CD4-positive, CD25-positive, alpha-beta regulatory T cell (primary cell): ENCODE measurements at places on chromosomes 1 and 21. TPM values are rescaled to one million over a fixed set of nuclear protein-coding genes. Genes with fewer than 3 reads are reported as not detected.

The CRNN gene
- not detected for total RNA-seq

The ATF6 gene
- total RNA-seq = 17.8 TPM

The TAF5L gene
- total RNA-seq = 33.6 TPM

The ZYG11A gene
- total RNA-seq = 0.20 TPM

The OLIG2 gene
- total RNA-seq = not detected

The BARHL2 gene
- not detected for total RNA-seq

The AIM2 gene
- total RNA-seq = 6.2 TPM

- H3K4me1 ChIP-seq = no peaks in the 10 kb centered on the region
- no peak overlapping the region for H3K27ac ChIP-seq
- DNase-seq = no peak
- no peaks in the 10 kb centered on the region for H3K36me3 ChIP-seq
- H3K4me3 ChIP-seq = no peak overlapping the region
- peaks cover 5% of the 10 kb centered on the region for H3K27me3 ChIP-seq
These were observed 10.1 kb downstream of the SELE start for GRCh38 chr1:169723763-169724162.

DNA sequence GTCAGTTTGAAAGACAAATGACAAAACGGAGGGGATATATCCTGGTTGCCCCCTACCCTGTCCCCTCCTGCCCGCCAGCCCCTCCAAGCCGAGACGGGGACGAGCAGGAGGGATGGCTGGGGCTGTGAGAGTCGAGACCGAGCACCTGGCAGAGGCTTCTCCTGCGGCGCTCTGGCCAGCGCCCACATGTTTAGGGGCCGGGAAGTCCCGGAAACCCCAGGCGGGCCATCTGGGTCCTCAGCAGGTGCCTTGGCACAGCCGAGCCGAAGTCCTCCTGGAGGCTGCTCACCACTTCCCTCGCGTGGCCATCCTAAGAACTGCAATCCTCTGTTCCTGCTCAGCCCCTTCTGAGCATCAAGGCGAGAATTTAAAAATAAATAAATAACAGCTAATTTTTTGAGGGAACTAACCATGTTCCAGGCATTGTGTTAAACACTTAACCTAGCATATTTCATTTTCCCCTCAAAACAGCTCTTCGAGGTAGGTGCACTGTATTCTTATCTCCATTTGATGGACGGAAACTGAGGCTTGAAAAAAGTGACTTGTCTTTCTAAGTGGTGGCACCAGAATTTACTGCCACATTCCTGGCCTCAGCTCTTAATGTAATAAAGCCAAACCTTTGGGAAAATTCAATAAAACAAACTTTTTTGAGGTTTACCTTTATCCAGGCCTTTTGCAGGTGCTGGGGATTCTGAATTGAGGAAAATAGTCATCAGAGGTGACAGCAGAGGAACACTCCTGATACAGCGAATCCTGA is 3.5 kb upstream of the RIMS3 start:
- peaks cover 19% of the 10 kb centered on the region for H3K4me1 ChIP-seq
- DNase-seq = peak; percentile 83
- H3K36me3 ChIP-seq = no peaks in the 10 kb centered on the region
- H3K27me3 ChIP-seq = no peaks in the 10 kb centered on the region

GRCh38 chr1:108053270-108054013 is 88.5 kb upstream of the VAV3 start:
- no peaks in the 10 kb centered on the region for H3K27me3 ChIP-seq
- H3K4me1 ChIP-seq = peaks cover 14% of the 10 kb centered on the region
- H3K36me3 ChIP-seq = no peaks in the 10 kb centered on the region
- H3K4me3 ChIP-seq = no peak overlapping the region
- H3K27ac ChIP-seq = no peak overlapping the region

DNA sequence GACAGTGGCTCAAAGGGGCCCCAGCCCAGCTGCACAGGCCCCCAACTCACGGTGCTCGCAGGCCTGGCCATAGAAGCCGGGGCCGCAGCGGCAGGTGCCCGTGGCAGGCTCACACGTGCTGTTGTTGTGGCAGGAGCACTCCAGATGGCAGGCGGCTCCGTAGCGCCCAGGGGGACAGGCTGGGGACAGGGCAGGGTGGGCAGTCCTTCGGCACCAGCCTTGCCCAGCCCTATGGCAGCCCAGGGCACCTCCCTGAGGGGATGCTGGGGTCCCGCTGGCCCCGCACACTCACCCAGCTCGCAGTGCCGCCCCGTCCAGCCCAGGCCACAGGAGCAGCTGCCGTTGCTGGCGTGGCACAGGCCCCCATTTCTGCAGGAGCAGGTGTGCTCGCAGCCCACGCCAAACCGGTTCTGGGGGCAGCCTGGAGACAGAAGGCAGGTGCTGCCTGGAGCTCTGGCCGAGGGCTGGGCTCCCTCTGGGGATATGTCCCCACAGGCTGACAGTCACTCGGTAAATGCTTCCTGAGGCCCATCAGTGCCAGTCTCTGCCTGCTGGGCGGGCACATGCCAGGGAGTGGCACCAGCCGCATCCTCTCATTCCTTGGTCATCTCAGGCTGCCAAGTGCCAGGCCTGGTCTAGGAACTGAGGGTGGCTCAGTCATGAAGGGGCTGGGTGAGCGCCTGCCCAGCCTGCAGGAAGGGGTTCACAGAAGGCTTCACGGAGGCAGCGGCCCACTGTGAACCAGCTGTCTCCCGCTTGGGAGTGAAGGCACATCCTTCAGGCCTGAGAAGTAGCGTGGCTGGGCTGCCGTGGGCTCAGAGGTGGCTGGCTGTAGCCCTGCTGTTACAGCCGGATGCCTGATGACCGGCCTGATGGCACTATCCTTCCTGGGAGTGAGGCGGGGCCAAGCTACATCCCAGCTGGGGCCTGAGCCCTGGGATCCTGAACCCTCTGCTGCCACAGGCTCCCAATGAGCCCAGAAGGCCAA is 40.1 kb downstream of the ARHGEF16 start:
- DNase-seq = no peak
- peaks cover 5% of the 10 kb centered on the region for H3K36me3 ChIP-seq
- H3K27ac ChIP-seq = no peak overlapping the region
- peaks cover 6% of the 10 kb centered on the region for H3K4me1 ChIP-seq

DNA sequence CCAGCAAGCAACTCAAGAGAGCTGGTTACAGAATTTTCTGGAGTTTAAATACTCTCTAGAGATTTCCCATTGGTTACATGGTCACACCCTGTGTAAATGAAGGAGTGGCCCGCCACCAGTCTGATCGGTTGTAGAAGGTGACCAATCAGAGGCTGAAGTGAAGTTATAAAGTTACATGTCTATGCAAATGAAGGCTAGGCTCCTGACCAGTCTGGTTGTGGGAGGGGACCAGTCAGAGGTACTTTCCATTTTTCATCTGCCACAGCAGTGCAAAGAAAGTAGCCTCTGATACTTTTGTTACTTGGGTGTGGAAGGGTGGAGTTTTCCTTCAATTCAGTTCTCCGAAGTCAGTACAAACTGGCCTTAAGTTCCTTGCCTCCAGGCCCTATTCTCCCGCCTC is 273.7 kb downstream of the BARHL2 start:
- no peak overlapping the region for H3K4me3 ChIP-seq
- H3K27me3 ChIP-seq = peaks cover 3% of the 10 kb centered on the region
- no peak overlapping the region for H3K27ac ChIP-seq
- no peaks in the 10 kb centered on the region for H3K36me3 ChIP-seq
- no peaks in the 10 kb centered on the region for H3K4me1 ChIP-seq

GRCh38 chr1:164716992-164717703 is 158.2 kb downstream of the PBX1 start:
- no peak for DNase-seq
- H3K4me1 ChIP-seq = no peaks in the 10 kb centered on the region
- no peaks in the 10 kb centered on the region for H3K36me3 ChIP-seq
- H3K27ac ChIP-seq = no peak overlapping the region
- H3K4me3 ChIP-seq = no peak overlapping the region
- no peaks in the 10 kb centered on the region for H3K27me3 ChIP-seq

DNA sequence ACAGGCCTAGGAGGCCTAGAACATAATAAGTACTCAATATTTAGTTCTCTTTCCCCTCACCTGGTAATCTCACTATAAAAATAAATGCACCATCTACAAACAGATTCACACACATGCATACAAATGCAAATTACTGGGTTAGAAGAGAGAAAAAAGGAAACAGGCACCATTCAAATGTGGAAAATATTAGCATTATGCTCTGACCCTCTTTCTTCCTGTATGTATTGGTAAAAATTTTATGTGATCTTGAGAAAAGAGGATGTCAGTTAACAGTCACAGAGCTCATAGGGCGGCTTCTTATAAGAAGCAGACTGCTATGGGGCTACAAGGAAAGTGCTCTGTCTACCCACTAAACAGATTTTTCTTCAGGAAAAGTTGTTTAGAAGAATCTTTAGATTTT is 565.4 kb downstream of the LMO4 start:
- no peaks in the 10 kb centered on the region for H3K36me3 ChIP-seq
- no peak overlapping the region for H3K4me3 ChIP-seq
- no peak overlapping the region for H3K27ac ChIP-seq
- no peaks in the 10 kb centered on the region for H3K27me3 ChIP-seq
- no peaks in the 10 kb centered on the region for H3K4me1 ChIP-seq

DNA sequence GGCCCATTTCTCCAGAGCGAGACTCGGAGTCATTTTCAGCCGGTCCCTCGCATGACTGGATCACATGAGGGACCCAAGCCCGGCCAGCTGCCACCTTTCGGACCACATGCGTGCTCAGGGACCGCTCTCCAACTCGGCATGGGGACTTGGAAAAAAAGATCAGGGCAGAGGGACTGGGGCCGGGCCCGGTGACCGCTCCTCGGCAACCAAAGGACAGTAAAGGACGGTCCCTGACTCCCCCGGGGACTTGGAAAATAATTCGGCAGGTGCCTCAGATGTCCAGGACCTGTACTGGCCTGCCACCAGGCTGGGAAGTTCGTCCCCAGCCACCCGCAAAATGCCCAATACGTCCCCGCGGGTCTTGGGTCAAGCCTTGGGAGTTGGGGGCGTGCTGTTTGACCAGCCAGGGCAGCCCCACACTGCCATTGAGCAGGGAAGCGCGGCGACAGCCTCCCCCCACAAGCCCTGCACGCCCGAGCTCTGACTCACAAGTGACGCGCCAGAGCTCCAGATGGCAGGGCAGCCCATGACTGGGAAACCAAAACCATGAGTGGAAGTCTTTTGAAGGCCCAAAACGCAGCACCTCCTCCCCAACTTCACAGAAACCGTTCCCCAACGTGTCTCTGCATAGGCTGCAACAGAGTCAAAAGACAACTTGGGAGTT is 134.5 kb downstream of the LIPI start:
- H3K27me3 ChIP-seq = no peaks in the 10 kb centered on the region
- H3K4me3 ChIP-seq = no peak overlapping the region
- DNase-seq = no peak
- no peaks in the 10 kb centered on the region for H3K36me3 ChIP-seq
- no peaks in the 10 kb centered on the region for H3K4me1 ChIP-seq
